ENCODE measurements at places on chromosomes 11 and 22. TPM values are rescaled to one million over a fixed set of nuclear protein-coding genes. Genes with fewer than 3 reads are reported as not detected.
A peak's percentile ranks its signal among the peaks of the same experiment; 100 is the strongest.

CDKN1C gene
- total RNA-seq: 15.0 TPM

IGSF9B gene
- not detected for total RNA-seq

EIF4ENIF1 gene
- 14.8 TPM for total RNA-seq

FLRT1 gene
- total RNA-seq: 0.18 TPM

MIOX gene
- total RNA-seq: not detected

CHRM1 gene
- not detected for total RNA-seq

MMP12 gene
- total RNA-seq: 0.05 TPM

SLN gene
- not detected for total RNA-seq

DNA sequence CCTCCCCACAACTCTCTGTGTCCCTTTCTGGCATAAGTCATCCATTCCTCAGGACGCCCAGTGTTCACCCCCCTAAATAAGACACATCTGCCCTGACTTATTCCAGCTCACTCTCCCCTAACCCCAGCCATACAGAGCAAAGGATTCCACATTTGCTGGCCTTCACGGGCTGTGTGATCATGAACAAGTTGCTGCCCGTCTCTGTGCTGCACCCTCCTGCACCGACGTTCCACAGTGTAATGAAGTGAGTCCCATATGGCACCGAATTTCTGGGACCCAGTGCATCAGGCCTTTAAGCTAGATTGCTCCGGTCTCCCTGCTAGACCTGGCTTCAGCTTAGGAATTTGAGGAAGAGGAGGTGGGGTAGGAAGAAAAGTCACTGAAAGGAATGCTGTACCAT is 22.4 kb upstream of the LRRC32 start:
- no peaks in the 10 kb centered on the region for H3K4me1 ChIP-seq
- no peak for DNase-seq
- H3K27me3 ChIP-seq: no peaks in the 10 kb centered on the region
- H3K36me3 ChIP-seq: no peaks in the 10 kb centered on the region
- H3K27ac ChIP-seq: no peak overlapping the region

DNA sequence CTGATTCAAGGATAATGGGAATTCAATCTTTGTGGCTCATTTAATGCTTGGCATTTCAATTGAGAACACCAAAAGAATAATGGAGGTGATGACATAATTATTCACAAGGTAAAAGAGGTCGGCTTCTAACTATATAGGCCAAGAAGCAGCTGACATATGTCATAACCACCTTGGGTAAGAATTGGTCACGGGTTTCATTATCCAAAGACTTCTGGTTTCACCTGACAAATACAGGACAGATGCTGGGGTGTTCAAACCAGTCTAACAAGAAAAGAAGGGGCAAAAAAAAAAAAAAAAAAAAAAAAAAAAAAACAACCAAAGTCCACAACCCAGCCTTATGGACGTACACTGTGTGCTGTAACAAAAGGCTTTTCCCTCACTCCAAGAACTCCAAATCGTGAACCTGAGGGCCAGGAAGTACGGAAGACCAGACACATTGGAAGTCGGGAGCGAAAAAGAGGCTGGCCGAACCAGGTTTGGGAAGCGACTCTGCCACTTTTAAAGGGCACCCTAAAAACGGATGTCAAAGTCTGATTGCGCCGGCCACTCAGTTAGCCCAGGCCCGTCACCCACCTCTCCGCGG is 385 bp downstream of the HARBI1 start:
- no peaks in the 10 kb centered on the region for H3K27me3 ChIP-seq
- peaks cover 12% of the 10 kb centered on the region for H3K4me1 ChIP-seq
- peak overlapping the region; percentile 72 for H3K4me3 ChIP-seq
- DNase-seq: no peak
- H3K27ac ChIP-seq: peak overlapping the region; percentile 99

DNA sequence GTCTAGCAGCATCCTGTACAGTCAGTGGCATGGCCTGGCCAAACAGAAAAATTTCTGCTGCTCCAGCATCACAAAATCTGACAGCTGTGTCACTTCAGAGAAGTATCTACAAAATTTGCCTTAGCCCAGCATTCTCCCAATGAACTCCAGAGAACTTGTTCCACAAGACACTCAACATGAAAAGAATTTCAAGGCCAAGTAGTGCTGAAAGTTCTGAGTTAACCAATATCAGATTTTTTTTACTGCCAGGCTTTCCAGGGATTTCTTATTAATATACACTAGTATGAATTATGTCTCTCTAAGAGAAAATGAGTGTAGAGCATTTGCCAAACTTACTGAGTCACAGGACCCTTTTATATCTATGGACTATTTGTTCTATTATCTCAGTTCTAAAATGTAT is 68.8 kb downstream of the OR5AK2 start:
- no peaks in the 10 kb centered on the region for H3K36me3 ChIP-seq
- no peak overlapping the region for H3K27ac ChIP-seq
- no peak overlapping the region for H3K4me3 ChIP-seq
- no peaks in the 10 kb centered on the region for H3K4me1 ChIP-seq
- H3K27me3 ChIP-seq: no peaks in the 10 kb centered on the region

DNA sequence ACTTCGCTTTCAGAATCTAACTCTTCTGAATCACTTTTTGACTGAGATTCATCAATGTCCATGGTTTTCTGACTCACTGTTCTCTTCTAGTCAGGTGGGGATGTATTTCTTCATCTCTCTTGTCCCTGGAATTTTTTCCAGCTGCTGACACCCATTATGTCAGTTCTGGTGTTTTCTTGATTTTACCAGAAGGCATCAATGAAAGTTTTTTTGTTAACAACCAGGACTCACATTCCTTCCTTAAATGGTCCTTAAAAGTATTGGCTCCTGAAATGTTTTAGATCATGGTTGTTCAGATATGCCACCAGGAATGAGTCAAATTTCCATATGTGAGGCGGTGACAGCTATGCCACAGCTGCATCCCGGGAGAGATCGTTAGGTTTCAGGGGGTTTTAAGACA is 12.9 kb downstream of the MICAL2 start:
- no peak overlapping the region for H3K4me3 ChIP-seq
- DNase-seq: no peak
- H3K4me1 ChIP-seq: peaks cover 48% of the 10 kb centered on the region
- H3K27me3 ChIP-seq: no peaks in the 10 kb centered on the region
- no peaks in the 10 kb centered on the region for H3K36me3 ChIP-seq
- no peak overlapping the region for H3K27ac ChIP-seq

DNA sequence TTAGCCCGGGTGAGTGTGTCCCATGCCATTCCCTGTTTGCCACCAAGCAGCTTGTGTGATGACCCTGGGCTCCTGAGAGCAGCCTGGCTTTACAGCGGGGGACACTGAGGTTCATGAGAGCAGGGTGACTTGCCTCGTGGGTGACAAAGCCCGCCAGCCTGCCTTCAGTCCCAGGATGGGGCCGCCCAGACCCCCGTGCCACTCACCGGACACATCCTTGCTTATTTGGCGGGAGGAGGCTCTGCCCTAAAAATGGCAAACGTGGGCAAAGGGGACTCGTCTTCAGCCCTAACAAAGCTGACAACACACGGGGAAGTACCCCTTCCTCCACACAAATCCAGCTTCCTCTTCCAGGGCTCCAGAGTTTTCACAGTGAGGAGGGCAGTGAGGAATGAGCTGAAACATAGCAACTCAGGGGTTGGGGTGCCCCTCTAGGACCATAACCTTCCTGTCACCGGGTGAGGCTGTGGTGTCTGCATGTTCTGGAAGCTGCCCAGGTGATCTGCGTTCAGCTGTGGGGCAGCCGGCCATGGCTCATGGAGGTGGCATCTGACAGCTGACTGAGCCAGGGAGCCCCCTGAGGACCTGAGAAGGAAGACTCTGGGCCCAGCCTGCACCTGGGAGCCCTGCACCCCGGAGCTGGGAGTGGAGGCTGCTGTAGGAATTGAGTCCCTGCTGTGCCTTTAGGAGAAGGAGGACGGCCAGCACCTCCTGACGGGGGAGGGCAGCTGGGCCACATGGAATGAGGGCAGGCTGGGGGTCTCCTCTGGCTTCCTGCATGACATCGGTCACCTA is 16.7 kb downstream of the RIBC2 start:
- no peak for DNase-seq
- H3K4me1 ChIP-seq: peaks cover 28% of the 10 kb centered on the region
- no peaks in the 10 kb centered on the region for H3K36me3 ChIP-seq
- H3K4me3 ChIP-seq: no peak overlapping the region
- H3K27ac ChIP-seq: no peak overlapping the region

DNA sequence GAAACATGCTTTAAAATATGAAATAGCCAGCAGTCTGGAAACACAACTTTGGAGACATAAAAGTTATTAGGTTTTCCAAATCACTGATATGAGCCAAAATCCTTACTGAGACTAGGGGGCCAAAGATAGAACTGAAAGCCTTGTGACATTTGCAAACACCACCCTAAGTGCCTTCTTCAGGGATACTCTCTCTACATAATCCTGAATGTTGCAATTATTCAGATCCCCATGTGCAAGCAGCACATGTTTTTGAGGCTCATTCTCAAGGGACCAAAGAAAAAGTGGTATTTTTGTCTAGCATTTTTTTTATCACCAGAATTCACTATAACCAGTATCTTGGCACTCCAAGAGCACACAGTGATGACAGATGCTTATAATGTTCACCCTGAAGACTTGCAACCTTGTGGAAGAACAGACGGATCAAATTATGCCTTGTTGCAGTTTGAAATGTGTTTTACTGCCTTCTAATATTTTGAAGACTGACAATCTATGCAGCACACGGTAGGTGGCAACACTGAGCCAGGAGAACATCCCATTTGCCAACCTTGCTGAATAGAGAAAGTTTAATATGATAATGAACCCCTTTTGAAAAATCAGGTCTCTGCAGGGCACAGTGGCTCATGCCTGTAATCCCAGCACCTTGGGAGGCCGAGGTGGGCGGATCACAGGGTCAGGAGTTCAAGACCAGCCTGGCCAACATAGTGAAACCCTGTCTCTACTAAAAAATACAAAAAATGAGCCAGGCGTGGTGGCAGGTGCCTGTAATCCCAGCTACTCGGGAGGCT is 78.5 kb downstream of the PLEKHA7 start:
- no peak overlapping the region for H3K4me3 ChIP-seq
- no peak for DNase-seq
- peaks cover 28% of the 10 kb centered on the region for H3K27me3 ChIP-seq
- H3K36me3 ChIP-seq: no peaks in the 10 kb centered on the region

- H3K36me3 ChIP-seq: peaks cover 80% of the 10 kb centered on the region
- H3K4me3 ChIP-seq: no peak overlapping the region
- DNase-seq: no peak
These were observed 98.8 kb downstream of the BCR start for GRCh38 chr22:23278883-23279675.

GRCh38 chr11:13962562-13963168 is at the start of gene SPON1:
SPON1 (plus strand) TSS chr11:13962723; CDS start chr11:13962905, 182 bp downstream.
- H3K4me1 ChIP-seq: peaks cover 25% of the 10 kb centered on the region
- DNase-seq: peak; percentile 80

DNA sequence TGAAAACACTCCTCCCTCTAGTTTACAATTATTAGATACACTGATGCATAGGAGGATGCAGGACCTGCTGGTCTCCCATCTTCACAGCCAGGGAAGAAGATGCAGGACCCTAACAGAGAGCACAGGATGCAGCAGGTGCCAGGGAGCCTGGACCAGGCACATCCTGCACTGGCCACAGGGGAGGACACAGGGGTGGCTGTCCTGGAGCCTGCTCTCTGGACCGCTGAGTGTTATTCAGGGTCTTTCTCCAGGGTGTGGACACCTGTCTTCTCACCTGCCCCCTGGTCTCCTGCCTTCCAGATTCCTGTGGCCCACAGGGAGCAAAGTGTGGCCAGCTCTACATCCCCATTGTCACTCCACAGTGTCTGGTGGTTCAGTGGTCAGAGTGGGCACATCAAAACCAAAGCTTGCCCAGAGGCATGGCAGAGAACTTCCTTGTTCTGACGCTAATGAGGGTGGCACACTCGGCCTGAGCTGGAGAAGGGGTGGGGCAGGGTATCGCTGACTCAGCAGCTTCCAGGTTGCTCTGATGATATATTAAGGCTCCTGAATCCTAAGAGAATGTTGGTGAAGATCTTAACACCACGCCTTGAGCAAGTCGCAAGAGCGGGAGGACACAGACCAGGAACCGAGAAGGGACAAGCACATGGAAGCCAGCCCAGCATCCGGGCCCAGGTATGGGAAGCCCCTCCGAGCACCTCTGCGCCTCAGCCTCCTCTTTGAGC is at the start of gene APOBEC3A:
APOBEC3A (plus strand) TSS at position 564 of the 725 bp plus-strand sequence; CDS start at position 647, 83 bp downstream.
- no peaks in the 10 kb centered on the region for H3K36me3 ChIP-seq
- no peaks in the 10 kb centered on the region for H3K4me1 ChIP-seq
- H3K27ac ChIP-seq: no peak within 1 kb of the TSS
- no peak for DNase-seq
- no peak within 1 kb of the TSS for H3K4me3 ChIP-seq
- peaks cover 9% of the 10 kb centered on the region for H3K27me3 ChIP-seq

DNA sequence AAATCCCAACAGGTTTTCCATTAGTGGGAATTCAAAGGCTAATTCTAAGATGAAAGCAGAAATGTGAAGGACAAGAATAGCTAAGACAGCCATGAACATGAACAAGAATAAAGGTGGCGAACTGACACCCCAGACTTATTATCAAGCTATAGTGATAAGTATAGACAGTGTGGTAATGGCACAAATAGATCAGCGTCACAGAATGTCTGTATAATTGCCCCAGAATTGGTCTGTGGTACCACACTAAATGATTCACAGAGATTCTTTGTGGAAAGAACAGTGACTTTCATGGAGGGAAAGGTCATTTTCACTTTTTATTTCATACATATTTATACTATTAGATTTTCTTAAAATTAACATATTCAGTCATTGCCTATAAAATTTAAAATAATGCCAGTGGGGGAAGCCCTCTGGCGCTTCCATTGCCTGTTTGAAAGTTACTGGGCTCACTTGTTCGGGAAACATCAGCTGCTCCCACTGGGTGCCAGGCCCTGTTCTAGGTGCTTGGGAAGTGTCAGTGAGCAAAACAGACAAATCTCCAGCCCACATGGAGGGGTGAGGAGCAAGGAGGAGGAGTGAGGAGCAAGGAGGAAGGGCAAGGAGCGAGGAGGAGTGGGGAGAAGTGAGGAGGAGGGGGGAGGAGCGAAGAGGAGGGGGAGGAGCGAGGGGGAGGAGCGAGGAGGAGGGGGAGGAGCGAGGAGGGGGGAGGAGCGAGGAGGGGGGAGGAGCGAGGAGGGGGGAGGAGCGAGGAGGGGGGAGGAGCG is 11.3 kb upstream of the NLRP6 start:
- H3K27me3 ChIP-seq: no peaks in the 10 kb centered on the region
- peaks cover 18% of the 10 kb centered on the region for H3K4me1 ChIP-seq
- no peak overlapping the region for H3K4me3 ChIP-seq
- DNase-seq: no peak
- H3K27ac ChIP-seq: no peak overlapping the region

GRCh38 chr11:105960252-105961245 is 61.5 kb downstream of the MSANTD4 start:
- DNase-seq: no peak
- no peak overlapping the region for H3K4me3 ChIP-seq
- no peaks in the 10 kb centered on the region for H3K27me3 ChIP-seq
- no peak overlapping the region for H3K27ac ChIP-seq

Data from SJSA1 (cell line).